ENCODE measurements at places on chromosomes 11 and 22.

DNA sequence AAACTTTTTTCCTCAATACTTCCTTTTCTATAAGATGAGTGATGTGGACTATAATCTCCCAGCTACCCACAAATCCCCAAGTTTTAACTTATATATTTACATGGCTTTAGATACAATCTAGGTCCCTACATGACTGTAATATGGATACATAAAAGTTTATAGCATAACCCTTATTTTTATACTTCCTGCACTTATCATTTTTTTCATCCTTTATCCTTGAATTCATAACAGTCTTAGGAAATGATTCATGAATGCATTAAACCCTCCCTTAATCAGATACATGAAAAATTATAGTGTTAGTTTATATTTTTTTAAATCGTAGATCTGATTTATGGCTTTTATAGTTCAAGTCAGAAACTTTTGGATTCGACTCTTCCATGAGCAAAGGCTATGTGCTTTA lies 195.8 kb downstream of the MAML2 start:
- DNase-seq, result no peak

GRCh38 chr11:75276686-75277085 lies 36.1 kb downstream of the TPBGL start:
- no peak for DNase-seq

DNA sequence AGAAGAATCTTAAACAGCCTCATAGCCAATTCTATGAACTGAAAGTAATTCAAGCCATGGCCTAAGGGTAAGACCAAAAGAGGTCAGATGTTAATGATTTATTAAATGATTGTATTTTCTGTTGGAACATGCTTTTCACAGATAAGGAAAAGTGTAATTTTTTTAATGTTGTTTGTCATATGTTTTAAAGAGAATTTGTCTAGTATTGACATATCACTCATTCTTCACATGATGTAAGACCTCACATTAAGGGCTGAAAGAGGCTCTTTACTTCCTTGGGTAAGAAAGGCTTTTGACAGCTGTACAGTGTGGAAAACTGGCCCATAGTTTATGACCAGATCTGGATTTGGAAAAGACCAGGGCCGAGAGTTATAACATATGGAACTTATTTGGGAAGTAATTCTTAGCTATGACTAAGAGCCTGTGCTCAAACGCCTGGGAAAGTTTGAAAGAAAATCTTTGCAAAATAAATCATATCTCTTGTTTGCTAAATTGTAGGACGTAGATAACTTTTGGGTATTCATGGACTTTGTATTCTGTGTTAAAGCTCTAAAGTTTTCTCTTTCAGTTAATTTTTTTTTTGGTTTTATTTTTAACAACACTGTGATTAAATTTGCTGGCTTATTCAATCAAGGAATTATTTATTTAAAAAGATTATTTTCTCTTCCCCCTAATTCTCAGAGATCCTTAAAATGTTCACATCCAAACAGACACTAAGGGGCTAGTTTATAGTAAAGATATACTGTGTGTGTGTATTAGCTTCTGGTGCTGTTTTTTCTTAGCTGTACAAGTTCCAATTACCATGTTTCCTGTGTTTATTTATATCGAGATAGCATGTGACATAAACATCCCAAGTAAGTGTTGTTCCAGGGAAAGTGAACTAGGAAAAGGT lies 162.2 kb downstream of the ARHGAP42 start:
- no peak for DNase-seq

DNA sequence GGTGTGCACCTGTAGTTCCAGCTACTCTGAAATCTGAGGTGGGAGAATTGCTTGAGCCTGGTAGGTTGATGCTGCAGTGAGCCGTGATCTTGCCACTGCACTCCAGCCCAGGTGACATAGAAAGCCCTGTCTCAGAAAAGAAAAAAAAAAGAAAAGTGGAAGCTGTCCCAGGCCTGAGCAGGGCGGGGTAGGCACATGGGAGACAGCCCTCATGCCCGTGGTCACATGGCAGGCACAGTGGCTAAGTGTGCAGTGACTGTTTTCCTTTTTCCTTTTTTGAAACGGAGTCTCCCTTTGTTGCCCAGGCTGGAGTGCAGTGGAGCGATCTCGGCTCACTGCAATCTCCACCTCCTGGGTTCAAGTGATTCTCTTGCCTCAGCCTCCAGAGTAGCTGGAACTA lies 7.8 kb downstream of the OTUB1 start:
- DNase-seq, result no peak

Measured in stimulated activated CD4-positive, alpha-beta T cell treated with anti-CD3 and anti-CD28 coated beads, Interleukin-4, amount 100 ng/mL, for 48 hours (primary cell).